ENCODE measurements at places on chromosomes 16 and 17.

- no peak for DNase-seq
These were observed 20.3 kb upstream of the CDH5 start for GRCh38 chr16:66346221-66346620.

GRCh38 chr17:27430882-27431491, 25.3 kb upstream of the KSR1 start:
- DNase-seq: no peak

- DNase-seq: no peak
These were observed 28.7 kb upstream of the MYOCD start for GRCh38 chr17:12637015-12637414.

DNA sequence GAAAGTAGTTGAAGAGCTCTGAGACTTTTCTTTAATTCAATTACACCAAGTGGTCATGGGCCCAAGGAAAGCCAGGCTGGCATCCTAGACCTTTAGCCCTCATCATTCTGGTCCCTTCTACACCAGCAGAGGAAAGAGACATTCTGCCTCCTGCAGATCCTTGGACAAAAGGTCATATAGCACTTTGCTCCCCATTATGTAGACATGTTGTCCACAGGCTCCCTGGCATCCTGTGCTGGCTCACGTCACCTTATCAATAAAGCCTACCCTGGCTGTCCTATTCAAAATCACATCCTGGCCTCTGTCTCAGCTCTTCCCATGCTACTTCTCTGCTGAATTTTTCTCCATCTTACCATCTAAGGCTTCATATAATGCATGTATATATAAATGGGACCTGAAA, 61.6 kb upstream of the MAF start:
- no peak for DNase-seq

GRCh38 chr17:13393841-13394710, 207.7 kb downstream of the HS3ST3A1 start:
- DNase-seq: no peak

GRCh38 chr17:19243838-19244237, 6.7 kb downstream of the EPN2 start:
- DNase-seq: no peak

- DNase-seq: no peak
These were observed 1.5 kb upstream of the METRNL start for GRCh38 chr17:83077939-83078338.

- DNase-seq: no peak
These were observed 205.1 kb upstream of the MAF start for GRCh38 chr16:79805621-79806020.

DNA sequence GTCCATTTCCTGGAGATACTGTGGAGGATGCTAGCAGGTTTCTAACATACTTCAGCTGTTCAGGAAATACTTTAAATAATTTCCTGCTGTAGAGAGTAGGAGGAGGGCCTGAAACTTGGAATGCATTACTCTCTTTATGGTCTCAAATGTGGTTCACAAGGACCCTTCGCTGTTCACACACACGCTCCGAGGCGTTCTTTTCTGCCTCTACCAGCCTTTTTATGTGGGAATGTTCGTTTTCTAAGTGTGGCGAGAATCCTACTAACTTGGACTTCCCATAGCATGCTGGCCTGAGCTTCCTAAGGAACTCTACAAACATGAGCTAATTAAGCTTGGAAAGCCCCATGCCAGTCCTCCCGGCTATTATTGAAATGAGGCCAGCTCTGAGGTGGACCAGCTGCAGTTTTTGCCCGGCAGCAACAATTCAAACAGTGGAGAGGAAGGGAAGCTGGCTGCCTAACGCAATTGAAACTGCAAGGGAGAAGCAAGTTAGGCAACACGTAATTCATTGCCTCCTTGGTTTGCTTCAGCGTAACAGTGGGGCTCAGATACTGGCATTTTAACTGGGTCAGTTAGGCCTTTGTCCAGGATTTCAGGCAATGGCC, 18.9 kb downstream of the KPNA2 start:
- DNase-seq: no peak

Data from NCI-H1105 (cell line).